Hepatocyte (in vitro differentiated cells): ENCODE measurements at places on chromosomes 2 and 18.

- no peak for DNase-seq
Observed at GRCh38 chr18:45997700-45998151, 30.6 kb upstream of the EPG5 start.

DNA sequence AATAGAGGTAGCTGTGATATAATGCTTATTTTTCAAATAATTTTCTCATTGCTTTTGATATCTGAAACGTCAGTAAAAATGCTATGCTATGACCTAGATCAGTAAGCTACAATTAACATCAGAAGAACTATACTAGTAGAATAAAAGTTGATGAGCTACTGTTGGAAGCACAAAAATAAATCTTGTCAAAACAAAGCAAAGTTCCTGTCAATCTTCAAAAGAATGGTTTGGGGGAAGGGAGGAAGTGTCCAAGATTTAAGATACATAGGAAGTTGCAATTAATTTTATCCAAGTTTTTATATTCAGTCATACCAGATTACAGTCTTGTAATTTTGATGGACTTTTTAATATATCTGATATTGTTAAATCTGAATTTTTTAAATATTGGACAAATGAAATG, 19.2 kb downstream of the IRS1 start:
- no peak for DNase-seq

DNA sequence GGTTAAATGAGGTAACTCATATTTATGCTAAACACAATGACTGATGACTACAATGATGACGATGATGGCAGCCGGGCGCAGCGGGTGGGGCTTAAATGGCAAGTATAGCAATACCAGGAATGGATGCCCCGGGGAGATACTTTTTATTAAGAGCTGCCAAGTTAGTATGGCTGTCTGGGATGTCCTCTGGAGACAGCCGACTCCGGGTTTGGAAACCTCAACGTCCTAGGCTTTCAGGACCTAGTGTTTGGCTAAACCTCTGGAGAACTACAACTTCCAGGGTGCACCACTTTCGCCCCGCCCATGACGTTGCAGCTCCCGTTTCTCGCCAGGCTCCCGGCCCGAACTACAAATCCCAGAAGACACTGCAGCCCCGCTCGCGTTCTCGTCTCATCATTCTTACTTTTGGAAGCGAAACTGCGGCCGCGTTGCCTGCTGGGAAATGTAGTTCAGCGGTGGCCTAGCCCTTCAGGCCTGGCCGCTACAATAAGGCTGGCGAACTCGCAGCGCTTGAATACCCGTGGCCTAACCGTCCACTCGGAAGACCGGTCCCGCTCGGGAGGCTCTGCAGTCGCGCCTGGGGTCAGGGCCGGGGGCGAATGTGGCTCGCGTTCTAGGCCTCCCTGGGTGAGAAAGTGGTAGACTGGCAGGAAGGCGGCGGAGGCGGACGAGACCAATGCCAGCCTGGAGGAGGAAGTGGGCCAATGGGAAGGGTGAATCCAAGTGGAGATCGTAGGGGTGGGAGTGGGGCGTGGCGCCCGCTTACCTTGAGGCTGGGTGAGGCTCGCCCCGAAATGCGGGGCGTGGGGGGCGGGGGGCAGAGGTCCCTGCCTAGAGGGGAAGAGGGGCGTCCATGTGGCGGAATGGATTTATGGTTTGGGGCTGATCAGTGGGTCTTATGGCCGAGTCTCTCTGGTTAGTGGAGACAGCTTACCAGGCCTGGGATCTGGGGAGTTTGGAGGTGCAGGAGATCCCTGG, at the start of gene SMARCAL1:
TSS of gene SMARCAL1 (plus strand) at position 463 of the 978 bp plus-strand sequence. CDS start 2,221 bp downstream, outside the sequence.
- peak; percentile 98 for DNase-seq

DNA sequence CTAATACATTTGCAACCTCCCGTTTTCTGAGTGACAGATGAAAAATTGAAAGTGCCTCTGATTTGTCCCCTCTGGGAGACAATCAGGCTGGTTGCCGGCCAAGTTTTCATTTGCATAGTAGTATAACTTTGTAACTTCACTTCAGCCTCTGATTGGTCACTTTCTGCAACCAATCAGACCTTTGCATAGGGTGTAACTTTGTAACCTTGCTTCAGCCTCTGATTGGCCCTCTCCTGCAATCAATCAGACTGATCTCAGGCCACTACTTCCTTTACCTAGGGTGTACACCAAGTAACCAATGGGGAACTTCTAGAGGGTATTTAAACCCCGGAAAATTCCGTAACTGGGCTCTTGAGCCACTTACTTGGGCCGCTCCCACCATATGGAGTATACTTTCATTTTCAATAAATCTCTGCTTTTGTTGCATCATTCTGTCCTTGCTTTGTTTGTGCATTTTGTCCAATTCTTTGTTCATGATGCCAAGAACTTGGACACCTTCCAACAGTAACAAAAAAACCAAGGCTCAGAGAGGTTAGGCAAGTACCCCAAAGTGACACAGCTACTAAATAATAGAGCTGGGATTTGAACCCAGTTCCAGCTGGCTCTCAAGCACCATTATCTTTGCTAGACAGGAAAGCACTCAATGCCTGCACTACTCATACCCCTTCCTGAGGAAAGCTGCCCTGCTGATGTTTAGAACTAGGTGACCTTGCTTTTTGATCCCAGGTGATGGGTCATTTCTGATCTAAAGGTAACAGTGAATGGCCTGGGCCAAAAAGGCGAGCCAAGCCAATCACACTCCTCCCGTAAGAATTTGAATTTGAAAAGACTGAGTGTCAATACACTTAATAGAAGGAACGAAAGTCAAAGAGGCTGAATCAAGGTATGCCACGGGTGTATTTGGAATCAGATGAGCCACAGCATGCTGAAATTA, 10.9 kb upstream of the MYOM1 start:
- no peak for DNase-seq

- DNase-seq: no peak
Observed at GRCh38 chr2:61770746-61771145, 83.1 kb downstream of the FAM161A start.

GRCh38 chr2:58698620-58699019, 457.5 kb upstream of the FANCL start:
- no peak for DNase-seq

GRCh38 chr2:121179467-121179866, 105.5 kb downstream of the TFCP2L1 start:
- DNase-seq: no peak

- no peak for DNase-seq
Observed at GRCh38 chr2:107402330-107402729, 424.4 kb upstream of the RGPD4 start.

- no peak for DNase-seq
Observed at GRCh38 chr2:235864733-235865515, 303.3 kb downstream of the GBX2 start.

DNA sequence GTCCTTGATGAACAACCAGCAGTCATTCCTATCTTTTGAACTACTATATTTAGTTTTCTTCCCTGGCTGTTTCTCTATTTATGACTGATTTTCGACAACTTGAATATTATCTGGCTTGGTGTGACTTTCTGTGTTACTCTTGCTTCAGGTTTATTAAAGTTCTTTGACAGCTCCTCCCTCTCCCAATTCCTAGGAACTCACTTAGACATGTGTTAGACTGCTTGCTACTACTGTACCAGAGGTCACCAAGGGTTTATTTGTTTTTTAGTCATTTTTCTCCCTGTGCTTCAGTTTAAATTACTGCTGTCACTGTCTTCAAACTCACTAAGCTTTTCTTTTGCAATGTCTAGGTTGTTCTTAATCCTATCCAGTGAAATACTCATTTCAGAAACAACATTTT, 90.5 kb downstream of the TMEM131 start:
- DNase-seq: no peak

- DNase-seq: no peak
Observed at GRCh38 chr2:1744151-1744445, 217 bp downstream of the PXDN start.

GRCh38 chr2:6602471-6602870, 263.2 kb downstream of the CMPK2 start:
- DNase-seq: no peak

- DNase-seq: no peak
Observed at GRCh38 chr18:79825913-79826312, 28.2 kb downstream of the KCNG2 start.

- no peak for DNase-seq
Observed at GRCh38 chr18:22019193-22019592, 150.2 kb upstream of the GATA6 start.

GRCh38 chr2:45759310-45759851, 107.9 kb downstream of the PRKCE start:
- DNase-seq: peak; percentile 34

GRCh38 chr2:235860111-235860510, 308.1 kb downstream of the GBX2 start:
- no peak for DNase-seq

DNA sequence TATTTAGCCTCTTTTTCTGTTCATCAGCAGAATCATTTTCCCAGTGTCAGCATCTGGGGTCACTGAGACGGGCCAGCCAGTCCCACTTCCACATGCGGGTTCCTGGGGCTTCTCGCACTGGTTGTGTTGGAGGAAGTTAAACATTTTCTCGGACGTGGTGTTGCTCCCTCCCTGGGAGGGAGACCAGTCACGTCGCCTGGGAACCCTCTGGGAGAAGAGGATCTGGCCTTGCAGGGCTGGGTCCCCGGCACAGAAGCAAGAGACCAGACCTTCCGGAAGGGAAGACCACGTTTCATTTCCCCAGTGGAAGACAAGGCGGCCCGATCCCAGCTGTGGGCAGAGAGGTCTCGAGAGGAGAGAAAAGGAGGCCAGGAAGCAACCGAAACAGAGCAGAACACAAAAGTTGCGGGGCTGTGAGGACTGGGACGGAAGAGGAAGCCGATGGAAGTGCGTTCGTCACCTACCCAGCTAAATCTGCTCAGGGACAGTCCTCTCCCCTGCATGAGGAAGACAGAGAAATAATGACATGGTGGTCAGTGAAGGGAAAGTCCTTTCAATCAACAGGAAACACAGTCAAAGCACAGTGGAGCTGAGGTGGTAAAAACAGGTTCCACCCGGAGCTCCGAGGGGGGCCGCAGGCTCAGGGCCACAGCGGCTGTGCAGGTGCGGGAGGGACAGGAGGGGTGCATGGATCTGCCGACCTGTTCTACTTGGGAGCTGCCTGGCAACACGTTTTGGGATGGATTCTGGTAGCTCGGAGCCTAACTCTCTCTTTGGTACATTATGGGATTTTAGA, 144.4 kb downstream of the MBP start:
- DNase-seq: no peak

DNA sequence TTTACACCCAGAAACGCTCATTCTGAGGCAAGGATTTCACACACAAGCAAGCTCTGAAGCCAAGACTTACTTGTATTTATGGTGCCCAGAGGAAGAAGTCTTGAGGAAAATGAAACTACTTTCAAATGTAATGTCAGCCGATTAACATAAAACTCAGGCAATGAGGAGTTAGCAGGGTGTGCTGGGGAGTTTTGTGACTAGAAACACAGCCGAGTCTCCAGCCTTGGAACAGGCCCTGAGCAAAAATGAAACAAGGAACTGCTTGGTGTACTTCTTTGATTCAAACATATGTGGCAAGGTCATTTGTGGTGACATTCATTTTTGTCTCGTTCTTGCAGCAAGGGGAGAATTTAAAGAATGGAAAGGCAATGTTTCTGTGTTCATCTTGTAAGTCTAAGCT, 4.5 kb downstream of the DYTN start:
- DNase-seq: no peak

GRCh38 chr2:98726205-98726604, 4.7 kb downstream of the MGAT4A start:
- DNase-seq: no peak

DNA sequence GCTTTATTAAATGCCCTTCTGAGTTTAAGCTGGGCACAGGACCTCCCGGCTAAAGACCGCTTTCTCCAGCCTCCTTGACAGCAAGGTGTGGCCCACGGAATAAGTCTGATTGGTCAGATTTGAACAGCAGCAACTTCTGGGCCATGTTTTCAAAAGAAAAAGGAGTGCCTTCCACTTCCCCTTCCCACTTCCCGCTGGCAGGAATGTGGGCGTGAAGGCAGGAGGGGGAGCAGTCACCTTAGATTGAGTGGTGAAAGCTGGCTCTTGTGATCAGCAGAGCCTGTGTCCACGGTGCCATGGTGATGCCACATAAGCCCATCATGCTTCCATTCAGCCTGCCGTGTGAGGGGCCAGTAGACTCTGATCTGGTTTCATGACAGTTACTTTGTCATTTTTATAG, 136.6 kb upstream of the GLI2 start:
- no peak for DNase-seq

- no peak for DNase-seq
Observed at GRCh38 chr2:199220920-199221319, 236.8 kb downstream of the SATB2 start.

DNA sequence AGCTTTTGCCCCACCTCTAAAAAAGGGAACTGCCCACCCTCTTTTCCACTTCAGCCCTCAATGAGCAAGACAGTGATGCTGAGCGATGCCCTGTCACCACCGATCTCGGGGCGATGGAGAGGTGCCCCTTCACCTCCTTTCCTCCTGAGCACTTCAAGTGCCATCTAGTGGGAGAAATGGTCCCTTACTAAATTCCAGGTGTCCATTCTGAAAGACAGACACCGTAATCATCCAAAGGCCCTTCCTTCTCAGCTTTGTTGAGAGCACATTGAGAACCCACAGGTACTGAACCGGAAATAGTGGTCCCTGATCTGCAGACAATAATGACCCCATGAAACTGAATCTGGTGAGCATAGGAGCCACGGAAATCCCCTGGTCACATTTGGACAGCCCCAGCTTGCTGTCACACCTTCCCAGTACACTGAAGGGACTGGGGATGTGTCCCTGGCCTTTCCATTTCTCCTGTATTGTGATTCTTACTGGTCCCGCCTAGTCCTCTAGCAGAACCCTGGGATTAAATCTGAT, 38.5 kb downstream of the KCTD18 start:
- peak; percentile 31 for DNase-seq

GRCh38 chr2:143692162-143692561, 562.9 kb downstream of the ARHGAP15 start:
- DNase-seq: no peak

- no peak for DNase-seq
Observed at GRCh38 chr2:221211653-221212052, 360.5 kb downstream of the EPHA4 start.

DNA sequence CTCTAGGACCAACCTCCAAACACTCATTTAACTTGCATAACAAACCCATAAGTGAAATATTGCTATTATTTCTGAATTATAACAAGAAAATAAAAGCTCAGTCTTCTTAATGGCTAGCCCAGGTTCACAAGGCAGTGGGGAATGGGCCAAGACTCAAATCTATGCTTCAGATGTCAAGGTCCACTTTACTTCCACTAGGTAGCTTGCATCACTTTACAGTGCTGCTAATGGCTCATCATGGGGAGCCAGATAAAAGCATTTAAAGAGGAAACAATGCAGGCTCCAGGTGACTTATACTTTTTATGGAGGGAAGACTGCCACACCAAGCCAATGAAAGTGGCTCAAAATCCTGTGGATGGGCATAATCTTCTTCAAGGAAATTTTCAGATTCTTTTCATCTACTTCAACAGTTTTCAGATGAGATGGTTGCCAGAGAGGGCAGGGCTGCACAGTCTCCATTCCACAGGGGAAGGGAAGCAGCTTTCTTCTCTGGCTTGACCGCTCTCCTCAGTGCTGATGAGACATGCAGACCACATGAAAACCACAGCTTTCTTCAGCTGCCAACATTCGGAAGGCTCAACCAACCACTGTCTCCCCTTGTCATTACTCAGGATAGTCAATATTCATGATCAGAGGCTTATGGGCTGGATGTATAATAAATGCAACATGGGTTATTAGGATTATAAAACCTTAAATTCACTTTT, 361.9 kb upstream of the MEX3C start:
- peak; percentile 10 for DNase-seq
